ENCODE measurements at places on chromosomes 5 and 9.

- DNase-seq = no peak
These were observed 65.4 kb downstream of the PSMB7 start for GRCh38 chr9:124349675-124350493.

GRCh38 chr5:109394806-109395205 lies 15.0 kb downstream of the PJA2 start:
- no peak for DNase-seq

GRCh38 chr5:168886157-168886556 lies 307.0 kb upstream of the PANK3 start:
- DNase-seq = no peak

- DNase-seq = no peak
These were observed 32.1 kb downstream of the MARCHF3 start for GRCh38 chr5:126998201-126998631.

- no peak for DNase-seq
These were observed at the start of gene FBN2 for GRCh38 chr5:128538000-128538249. TSS of gene FBN2 (minus strand) at chr5:128538245. CDS start at chr5:128537603, 642 bp downstream.

- DNase-seq = no peak
These were observed 164.8 kb upstream of the VCAN start for GRCh38 chr5:83306572-83307241.

GRCh38 chr5:17302604-17303003 lies 85.2 kb downstream of the BASP1 start:
- DNase-seq = no peak

GRCh38 chr5:81354093-81354492 lies 39.8 kb downstream of the ACOT12 start:
- no peak for DNase-seq

DNA sequence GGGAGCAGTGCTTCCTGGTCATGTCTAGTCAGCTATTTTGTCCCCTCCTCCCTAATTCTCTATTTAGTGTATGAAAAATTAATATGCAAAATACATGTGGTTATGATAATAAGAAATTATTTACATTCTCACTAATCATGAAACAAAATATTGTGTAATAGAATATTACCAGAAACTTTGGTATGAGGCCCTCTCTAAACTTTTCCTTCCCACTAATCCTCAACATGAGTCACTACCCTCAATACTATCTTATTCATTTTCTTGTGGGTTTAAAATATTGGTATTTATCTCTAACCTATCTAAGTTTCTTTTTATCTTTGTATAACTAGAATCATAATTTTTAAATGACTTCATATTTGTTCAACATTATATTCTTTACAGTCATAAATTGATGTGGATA lies 545.9 kb upstream of the PTPRD start:
- no peak for DNase-seq

DNA sequence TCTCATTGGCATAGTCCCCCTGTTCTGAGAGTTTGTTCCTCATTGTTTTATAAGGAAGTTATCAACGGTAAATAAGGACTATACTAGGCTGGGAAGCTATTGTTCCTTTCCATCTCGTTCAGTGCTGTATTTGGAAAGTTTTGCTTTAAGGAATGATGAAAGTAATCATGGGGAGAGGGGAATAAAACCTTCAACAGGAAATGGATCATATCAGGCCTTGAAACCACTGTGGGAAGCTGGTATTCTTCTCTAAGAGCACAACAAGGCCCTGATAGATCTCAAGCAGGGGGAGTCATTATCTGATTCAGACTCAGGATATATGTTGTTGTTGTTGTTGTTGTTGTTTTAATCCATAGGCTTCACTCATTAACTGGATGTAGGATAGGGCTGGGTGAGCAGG lies 474.5 kb downstream of the ENC1 start:
- no peak for DNase-seq
